Choroid plexus epithelial cell (primary cell): ENCODE measurements at places on chromosomes 5 and 9.
A peak's percentile ranks its signal among the peaks of the same experiment; 100 is the strongest.

DNA sequence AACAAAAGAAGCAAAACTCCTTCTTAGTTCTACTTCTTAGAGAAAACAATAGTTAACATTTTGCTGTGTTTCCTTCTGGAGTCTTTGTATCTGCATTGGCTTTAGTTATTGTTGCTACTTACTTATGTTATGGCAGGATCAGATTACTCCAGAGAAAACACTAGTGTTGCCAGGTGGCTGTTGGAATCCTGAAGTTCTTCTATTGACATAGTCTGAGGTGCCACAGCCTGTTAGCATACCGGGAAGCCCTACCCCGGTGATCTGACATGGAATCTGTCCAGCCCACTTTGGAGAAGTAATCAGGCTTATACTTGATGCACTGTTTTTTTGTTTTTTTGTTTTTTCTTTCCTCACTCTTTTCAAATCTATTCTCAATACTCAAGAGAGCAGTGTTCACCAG, 68.5 kb upstream of the CEP78 start:
- DNase-seq, result peak; percentile 40

DNA sequence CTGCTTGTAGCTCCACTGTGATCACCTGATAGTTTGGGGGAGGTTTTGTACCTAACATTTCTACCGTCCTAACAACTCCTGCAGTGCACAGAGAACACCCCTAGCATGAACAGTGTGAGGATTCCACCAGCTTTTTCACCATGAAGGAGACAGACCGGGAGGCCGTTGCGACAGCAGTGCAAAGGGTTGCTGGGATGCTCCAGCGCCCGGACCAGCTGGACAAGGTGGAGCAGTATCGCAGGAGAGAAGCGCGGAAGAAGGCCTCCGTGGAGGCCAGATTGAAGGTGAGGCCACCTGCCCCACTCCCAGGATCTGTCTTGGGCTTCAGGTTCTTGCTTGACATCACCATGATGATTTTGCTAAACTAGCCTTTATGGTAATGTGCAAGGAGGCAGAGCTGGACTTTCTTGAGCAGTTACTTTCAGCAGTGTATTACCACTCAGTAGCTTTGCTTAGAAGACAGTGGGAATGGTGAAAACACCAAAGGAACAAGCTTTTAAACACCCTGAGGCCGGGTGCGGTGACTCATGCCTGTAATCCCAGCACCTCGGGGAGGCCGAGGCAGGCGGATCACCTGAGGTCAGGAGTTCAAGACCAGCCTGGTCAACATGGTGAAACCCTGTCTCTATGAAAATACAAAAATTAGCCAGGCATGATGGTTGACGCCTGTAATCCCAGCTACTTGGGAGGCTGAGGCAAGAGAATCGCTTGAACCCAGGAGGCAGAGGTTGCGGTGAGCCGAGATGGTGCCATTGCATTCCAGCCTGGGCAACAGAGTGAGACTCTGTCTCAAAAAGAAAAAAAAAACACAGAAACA, 3.3 kb downstream of the EXOC3 start:
- no peak for DNase-seq

DNA sequence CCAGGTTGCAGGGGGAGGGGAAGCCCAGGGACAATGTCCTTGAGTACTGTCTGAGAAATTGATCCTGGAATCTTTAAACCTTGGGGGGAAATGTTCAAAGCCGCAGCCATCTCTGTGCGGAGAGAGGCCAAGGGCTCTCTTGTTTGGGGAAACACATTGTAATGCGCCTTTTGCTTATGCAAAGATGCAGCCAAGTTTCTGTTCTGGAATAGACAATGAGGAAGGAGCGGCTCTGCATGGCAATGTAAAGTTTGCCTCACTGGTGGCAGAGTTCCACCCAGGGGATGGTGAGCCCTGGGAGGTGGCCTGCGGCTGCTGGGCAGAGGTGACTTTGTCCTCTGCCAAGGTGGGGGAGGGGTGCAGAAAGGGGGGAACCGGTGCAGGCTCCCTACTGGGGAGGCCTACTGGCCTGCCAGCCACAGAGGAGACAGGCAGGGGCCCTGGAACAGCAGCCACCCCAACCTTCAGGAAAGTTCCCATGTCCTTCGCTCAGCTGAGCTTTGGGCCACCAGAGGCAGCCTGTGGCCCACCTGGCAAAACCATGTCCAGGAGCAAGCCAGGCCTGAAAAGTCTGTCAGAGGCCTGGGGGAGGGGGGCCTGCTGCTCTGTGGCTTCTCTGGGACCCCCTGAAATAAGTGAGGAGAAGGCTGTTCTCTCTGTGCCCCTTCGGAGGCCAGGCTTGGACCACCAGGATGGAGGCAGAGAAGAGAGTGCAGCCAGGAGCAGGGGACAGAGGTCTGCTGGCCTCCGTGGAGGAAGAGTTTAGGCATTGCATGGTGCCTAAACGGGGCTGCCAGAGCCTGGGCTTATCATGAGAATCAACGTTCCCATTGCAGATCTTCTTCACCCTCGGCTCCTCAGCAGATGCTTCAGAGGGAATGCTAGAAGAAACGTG, 127.8 kb downstream of the ZNF354C start:
- DNase-seq, result no peak

- no peak for DNase-seq
These were observed 11.8 kb downstream of the DBH start for GRCh38 chr9:133647765-133648469.

- peak; percentile 44 for DNase-seq
These were observed 167.7 kb downstream of the CCDC192 start for GRCh38 chr5:127870914-127871313.

- no peak for DNase-seq
These were observed 133.4 kb upstream of the OSMR start for GRCh38 chr5:38712391-38712790.

DNA sequence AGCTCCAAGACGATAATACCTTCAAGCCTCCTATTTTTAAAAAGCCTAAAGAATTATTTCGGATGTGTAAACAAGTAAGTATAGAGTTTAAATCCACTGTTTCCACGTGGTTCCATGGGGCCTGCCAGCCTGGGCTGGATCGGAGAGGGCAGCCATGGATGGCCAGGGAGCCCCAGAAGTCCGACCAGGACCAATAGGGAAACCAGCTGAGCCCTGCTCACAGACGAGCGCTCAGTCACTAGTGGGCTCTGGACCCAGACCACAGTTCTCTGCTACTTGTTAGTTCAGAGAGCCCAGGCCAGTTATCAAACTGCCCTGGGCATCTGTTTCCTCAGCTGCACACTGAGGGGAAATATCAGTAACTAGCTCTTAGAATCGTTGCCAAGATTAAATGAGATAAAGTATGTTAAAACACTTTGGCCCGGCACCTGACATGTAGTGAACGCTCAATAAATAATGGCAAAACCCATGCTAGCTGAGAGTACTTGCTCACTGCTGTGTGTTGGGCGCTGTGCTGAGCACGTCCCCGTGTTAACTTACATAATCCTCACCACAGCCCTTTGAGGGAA, 124.8 kb downstream of the RGS3 start:
- DNase-seq, result no peak

DNA sequence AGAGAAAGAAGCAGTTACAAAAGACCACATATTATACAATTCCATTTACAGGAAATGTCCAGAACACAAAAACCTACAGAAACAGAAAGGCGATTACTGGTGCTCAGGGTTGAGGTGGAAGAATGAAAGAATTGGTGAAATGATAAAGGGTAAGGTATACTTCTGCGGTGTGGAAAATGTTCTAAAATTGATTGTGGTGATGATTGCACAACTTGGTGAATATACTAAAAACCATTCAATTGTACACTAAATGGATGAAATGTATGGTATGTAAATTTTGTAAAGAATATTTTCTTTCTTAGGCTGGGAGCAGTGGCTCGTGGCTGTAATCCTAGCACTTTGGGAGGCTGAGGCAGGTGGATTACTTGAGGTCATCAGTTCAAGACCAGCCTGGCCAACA, 72.3 kb downstream of the UBAP2 start:
- DNase-seq, result no peak

DNA sequence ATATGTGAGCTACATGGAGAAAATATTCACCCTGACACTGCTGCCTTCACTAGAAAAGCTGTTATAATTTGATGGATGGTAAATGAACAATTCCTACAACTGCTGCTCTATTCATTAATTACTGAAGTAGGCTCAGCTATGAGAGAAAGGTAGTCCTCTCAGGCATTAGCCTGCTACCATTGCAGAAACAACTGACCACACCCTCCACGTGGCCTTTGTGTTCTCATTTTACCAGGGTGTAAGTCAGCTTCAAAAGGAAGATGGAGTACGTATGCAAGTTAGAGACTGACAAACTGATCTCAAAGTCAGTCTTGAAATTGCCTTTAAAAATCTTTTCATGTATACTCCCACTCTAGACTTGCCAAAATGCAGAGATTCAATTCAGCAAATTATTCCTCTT, 26.3 kb upstream of the TPD52L3 start:
- no peak for DNase-seq

- DNase-seq, result no peak
These were observed 5.8 kb upstream of the FSTL4 start for GRCh38 chr5:133618141-133618540.

GRCh38 chr5:126595486-126596083, 566 bp upstream of the ALDH7A1 start:
- DNase-seq, result no peak

GRCh38 chr9:9778293-9778692, 834.5 kb downstream of the PTPRD start:
- no peak for DNase-seq

DNA sequence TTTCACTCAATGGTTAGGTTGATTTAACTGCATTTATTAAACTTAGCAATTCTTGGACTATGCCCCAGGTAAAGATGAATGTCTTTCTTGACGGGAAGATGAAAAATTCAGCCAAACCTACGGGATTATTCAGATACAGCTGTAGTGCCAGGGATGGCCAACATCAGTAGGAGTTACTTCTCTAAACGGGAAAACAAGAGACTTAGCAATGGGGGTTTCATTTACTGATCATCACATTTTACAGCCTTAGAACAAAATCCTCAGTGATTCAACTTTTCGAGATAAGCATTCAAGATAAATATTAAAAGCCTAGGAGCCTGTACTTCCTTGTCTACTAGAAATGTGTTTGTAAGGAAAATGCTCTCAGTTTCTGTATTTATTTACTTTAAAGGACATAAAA, 46.1 kb downstream of the S1PR3 start:
- DNase-seq, result no peak

GRCh38 chr5:118818604-118819003, 169.7 kb downstream of the DTWD2 start:
- DNase-seq, result no peak

DNA sequence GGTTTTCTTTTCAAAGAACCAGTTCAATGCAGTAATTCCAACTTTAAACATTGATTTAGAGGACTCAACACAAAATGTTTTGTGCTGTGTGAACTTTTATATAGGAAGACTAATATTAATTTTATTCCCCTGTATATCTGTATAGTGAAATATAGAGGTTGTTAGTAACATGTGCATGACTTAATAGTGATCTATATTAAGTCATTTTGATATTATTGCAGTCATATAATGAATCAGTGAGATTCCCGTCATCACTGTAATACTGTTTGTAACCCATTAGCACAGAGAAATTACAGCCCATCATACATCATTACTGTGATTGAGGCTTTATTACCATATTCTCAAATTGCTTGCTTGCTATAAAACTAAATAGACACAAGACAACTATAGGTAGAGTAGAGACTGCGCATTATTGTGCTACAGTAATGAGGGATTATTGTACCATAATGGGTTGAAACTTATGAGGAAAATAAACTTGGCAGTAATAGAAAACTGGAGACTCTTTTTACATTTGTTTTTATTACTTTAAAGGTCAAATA, 170.7 kb downstream of the RANBP17 start:
- no peak for DNase-seq

GRCh38 chr9:91159664-91160121, 202.0 kb downstream of the AUH start:
- no peak for DNase-seq

DNA sequence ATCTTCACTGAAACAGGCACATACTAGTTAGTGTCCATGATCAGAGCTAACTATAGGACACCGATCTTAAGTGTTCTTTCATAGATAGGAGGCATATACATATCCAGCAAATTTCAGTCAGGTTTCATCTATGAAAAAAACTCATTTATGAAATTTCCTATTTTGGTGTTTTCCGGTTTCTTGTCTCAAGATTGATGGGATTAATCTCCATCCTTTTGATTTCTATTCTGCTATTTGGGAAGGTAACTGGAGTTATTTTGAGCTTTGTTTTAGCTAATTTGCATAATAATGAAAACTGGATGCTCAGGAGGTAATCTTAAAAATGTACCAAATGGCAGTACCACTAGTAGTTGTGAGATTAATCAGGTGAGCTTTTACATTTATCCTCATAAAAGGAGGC, 62.1 kb downstream of the BASP1 start:
- no peak for DNase-seq

DNA sequence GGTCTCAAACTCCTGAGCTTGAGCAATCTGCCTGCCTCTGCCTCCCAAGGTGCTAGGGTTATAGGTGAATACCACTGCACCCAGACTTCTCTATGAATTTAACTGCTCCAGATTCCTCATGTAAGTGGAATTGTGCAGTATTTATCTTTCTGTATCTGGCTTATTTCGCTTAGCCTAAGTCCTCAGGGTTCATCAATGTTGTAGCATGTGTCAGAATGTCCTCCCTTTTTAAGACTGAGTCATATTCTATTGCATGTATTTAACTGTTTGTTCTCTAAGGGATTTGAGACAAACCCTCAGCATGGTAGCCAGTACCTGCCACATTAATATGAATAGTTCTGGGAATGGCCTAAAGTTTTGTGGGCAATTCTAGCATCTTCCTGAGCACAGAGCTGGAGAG, 53.9 kb upstream of the TUT7 start:
- peak; percentile 36 for DNase-seq
